ENCODE measurements at places on chromosomes 5 and 9.

DNA sequence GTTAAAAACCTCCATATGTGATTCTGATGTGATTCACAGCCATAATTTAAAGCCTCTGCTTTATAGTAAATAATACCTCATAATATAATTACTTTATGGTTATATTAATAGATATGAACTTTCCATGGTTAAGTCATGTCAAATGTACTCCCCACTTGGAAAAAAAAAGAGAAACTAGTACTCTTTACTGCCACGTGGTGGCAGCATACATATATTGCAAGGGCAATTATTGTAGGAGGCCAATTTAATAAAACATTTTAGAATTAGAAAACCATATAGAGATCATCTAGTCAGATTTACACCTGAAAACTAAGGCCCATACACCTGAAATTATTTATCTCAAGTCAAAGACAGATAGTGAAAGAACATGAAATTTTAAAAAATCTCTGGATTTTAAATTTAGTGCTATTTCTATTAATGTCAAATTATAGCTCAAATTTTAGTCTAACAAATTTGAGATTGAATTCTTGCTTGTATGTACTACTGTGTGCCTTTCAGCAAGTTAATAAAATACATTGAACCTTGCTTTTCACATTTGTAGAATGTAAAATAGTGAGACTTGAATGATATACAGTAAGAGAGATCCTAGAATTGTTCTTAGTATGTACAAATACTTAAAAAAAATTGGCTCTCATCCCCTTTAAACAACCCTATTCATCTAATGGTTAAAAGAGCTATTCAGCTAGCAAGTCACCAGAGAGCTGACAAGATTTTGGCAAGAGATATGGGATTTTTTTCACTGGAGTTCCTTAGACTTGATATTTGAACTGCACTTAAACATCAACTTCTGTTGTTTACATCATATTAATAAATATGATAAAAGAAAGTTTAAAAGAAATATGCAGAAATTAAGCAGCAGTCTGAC, 603.8 kb downstream of the TLE4 start:
- no peak for DNase-seq

GRCh38 chr5:148454576-148454975, 70.8 kb downstream of the FBXO38 start:
- no peak for DNase-seq

DNA sequence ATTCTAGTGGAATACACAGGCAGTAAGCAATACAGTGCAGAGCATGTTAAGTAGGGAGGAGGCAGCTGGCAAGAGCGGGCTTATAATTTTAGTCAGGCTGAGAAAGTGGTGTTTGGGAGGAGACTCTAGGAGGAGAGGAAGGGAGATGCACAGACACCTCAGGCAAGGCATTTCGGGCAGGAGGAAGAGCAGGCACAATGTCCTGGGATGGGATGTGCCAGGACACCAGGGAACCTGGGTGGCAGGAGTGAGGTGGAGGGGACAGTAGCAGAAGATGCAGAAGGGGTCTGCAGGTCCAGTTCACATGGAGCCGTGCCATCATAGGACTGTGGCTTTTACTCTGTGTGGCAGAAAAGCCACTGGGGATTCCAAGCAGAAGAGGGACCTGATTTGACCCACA, 143.7 kb upstream of the FSTL4 start:
- no peak for DNase-seq

DNA sequence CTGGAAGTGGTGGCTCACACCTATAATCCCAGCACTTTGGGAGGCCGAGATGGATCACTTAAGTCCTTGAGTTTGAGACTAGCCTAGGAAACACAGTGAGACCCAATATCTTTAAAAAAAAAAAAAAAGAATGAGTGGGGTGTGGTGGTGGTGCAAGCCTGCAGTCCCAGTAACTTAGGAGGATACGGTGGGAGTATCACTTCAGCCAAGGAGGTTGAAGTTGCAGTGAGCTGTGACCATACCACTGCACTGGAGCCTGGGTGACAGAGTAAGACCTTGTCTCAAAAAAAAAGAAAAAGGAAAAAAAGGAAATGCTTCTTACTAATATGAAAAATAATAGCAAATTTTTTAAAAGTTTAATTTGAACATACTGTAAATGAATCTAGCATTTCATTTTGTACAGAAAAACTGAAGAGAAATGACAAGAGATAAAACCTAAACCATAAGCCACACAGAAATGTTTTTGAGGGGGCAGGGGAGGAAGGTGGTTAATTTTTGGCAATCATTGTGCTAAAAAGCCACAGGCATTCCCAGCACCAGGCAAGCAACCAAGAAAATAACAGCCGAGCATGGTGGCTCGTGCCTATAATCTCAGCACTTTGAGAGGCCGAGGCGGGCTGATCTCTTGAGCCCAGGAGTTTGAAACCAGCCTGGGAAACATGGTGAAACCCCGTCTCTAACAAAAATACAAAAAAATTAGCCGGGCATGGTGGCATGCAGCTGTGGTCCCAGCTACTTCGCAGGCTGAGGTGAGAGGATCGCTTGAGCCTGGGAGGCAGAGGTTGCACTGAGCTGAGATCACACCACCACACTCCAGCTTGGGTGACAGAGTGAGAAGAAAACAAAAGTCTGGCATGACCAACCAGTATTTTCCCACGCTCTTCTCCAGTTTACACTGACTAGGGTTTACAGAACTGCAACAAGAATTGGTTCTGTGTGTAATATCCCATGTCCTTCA, 114.5 kb upstream of the NR5A1 start:
- no peak for DNase-seq

- no peak for DNase-seq
Measured at GRCh38 chr5:169052207-169052606, 248.7 kb downstream of the SLIT3 start.

DNA sequence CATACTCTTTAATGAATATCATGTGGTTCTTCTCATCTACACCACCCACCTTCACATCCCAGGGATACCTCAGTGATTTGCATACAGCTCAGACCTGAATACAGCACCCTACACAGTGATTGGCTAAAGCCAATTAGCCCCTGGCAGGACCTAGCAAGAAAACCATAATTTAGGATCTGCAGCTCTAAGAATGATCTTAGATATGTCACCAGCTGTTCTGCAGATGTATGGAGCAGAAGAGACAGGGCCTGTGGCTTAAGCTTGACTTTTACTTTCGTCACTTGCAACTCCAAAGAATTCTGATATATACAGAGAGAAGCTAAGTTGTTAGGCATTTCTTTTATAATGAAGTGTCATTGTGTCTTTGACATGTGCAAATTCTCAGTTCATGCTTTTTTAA, 483.2 kb upstream of the C9orf72 start:
- no peak for DNase-seq

DNA sequence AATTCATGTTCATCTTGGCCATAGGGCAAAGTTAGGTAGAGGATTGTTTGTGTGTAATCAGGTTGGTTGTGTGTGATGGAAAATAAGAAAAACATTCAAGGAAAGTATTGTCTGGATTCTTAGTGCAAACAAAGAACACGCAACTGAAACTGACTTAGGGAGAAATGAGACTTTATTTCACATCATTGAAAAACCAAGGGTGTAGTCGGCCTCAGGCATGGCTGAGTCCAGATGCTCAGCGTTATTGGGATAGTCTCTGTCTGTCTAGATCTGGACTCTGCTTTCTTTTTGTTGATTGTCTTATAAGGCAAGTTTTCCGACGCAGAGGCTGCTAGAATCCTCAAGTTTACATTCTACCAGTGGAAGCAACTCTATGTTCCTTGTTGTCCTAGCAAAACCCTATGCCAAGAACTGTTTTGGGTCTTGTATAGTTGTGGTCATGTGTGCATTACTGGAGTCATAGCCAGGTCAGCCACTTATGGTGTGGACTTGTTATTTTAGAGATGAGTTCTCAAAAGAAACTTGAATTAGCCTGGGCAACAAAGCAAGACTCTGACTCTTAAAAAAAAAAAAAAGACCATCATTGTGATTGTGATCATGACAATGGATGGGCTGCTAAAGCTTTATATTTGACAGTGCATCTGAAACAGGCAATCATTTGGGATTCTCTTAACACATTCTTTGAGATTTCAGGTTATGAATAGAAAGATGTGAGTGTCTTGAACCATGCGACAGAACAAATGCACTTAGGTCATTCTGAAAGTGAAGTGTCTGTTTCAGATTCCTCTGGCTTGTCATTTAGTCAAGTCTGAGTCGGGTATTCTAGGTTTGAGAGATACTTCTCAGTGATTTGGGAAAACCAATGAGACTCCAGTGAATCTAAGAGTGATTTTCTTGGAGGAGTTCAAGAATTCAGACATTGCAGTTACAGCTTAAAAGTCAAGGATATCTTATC, 82.6 kb downstream of the DOCK2 start:
- DNase-seq: no peak

- no peak for DNase-seq
Measured at GRCh38 chr5:125043781-125044391, 297.4 kb upstream of the ZNF608 start.

- no peak for DNase-seq
Measured at GRCh38 chr9:17775656-17776055, 196.8 kb downstream of the SH3GL2 start.

- DNase-seq: no peak
Measured at GRCh38 chr5:131792896-131793295, 3.9 kb downstream of the FNIP1 start.

- DNase-seq: no peak
Measured at GRCh38 chr9:3912280-3912679, 386.5 kb upstream of the RFX3 start.

GRCh38 chr9:92608241-92608908, 61.6 kb downstream of the IPPK start:
- DNase-seq: no peak

DNA sequence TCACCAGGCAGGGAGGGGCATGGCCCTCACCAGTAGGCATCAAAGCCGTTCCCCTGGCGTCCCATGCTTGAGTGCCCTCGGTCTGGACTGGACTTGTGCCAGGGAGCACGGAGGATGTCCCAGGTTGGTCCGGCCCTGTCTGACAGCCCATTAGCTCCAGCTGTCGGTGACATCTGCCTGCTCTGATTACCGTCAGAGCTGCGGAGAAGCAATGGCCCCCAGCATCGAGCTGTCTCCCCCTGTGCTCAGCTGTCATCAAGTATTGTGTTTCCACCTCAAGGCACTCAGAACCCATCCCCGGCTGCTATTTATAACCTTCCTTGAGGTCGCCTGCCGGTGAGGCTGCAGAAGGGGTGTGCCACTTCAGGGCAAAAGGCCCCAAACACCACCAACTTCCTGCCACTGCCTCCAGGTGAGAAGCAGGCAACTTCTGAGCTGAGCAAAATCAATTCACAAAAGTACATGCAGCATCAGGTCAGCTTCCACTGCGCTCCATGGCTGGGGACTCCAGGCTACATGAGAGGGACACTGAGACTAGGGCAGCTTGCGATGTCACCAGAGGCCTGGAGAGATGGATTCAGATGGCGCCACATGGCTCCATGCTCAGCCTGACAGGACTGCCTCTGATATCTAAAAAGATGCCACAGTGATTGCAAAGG, 142.7 kb downstream of the C5orf15 start:
- DNase-seq: no peak

- DNase-seq: no peak
Measured at GRCh38 chr5:26740182-26740581, 298.2 kb downstream of the CDH9 start.

GRCh38 chr5:148820461-148821395, 5.7 kb upstream of the ADRB2 start:
- DNase-seq: no peak

GRCh38 chr9:80062567-80062966, 490.8 kb downstream of the TLE4 start:
- no peak for DNase-seq

DNA sequence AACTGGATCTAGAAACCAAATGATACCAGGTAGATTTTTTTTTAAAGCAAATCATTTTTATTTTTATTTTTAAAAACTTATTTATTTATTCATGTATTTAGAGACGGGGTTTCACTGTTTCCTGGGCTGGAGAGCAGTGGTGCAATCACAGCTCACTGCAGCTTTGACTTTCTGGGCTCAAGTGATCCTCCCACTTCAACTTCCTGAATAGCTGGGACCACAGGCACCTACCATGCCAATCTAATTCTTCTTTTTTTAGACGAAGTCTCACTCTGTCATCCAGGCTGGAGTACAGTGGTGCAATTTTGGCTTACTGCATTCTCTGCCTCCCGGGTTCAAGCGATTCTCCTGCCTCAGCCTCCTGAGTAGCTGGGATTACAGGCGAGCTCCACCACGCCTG, 41.3 kb upstream of the CDK20 start:
- DNase-seq: no peak

- no peak for DNase-seq
Measured at GRCh38 chr9:13324988-13325387, 45.5 kb upstream of the MPDZ start.

DNA sequence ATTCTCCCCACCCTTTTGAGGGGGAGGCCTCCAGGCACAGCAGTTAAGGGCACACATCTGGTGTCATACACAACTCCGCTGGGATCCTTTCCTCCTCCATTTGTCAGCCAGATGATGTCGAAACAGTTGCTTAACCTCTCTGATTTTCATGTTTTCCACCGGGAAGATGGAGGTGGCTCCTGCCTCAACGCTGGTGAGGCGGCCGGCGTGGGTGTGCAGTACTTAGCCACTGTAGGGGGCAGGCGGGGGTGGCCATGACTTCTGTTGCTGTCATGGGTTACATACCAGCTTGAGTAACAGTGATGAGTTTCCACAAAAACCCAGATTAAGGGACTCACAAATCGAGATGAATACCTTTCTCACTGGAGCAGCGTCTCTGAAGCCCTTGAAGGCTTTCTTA, 63.1 kb upstream of the EPB41L4B start:
- no peak for DNase-seq

- no peak for DNase-seq
Measured at GRCh38 chr5:157280927-157281326, 15.0 kb downstream of the CYFIP2 start.

- no peak for DNase-seq
Measured at GRCh38 chr9:93671020-93671338, 94.6 kb downstream of the PHF2 start.

DNA sequence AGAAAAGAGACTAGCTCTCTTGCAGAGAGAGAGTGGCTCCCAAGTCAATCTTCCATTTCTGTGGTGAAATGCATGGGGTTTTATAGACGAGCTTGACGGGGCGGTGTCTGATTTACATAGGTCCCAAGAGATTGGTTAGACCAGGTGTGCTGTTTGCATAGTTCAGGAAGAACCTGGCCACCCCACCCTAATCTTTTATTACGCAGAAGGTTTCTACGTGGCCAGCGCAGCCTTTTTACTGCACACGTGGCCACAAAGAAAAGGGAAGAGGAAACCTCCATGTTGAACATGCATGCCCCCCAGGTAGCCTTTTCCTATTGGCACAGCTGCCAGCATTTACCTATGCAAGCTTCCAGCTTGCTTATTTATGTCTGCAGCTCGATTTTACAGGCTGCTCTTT, 92.1 kb downstream of the CAVIN4 start:
- DNase-seq: no peak

GRCh38 chr5:90881626-90882150, 323.1 kb downstream of the ADGRV1 start:
- no peak for DNase-seq

GRCh38 chr5:21646469-21646868, 1206.7 kb downstream of the CDH12 start:
- no peak for DNase-seq

GRCh38 chr5:32057187-32058096, 116.7 kb downstream of the GOLPH3 start:
- no peak for DNase-seq

Measured in GOT3 (cell line).